Memory B cell (primary cell): ENCODE measurements at places on chromosomes 7 and 10.

DNA sequence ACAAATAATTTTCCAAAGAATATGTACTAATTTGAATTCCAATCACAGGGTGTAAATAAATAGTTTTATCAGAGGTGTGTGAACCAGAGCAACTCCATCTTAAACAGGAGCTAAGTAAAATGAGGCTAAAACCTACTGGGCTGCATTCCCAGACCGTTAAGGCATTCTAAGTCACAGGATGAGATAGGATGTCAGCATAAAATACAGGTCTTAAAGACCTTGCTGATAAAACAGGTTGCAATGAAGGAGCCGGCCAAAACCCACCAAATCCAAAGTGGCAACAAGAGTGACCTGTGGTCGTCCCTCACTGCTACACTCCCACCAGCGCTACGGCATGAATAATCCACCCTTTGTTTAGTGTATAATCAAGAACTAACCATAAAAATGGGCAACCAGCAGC is 291.7 kb upstream of the SEMA3D start:
- H3K36me3 ChIP-seq, result no peaks in the 10 kb centered on the region
- no peak overlapping the region for H3K27ac ChIP-seq
- no peak overlapping the region for H3K4me3 ChIP-seq

DNA sequence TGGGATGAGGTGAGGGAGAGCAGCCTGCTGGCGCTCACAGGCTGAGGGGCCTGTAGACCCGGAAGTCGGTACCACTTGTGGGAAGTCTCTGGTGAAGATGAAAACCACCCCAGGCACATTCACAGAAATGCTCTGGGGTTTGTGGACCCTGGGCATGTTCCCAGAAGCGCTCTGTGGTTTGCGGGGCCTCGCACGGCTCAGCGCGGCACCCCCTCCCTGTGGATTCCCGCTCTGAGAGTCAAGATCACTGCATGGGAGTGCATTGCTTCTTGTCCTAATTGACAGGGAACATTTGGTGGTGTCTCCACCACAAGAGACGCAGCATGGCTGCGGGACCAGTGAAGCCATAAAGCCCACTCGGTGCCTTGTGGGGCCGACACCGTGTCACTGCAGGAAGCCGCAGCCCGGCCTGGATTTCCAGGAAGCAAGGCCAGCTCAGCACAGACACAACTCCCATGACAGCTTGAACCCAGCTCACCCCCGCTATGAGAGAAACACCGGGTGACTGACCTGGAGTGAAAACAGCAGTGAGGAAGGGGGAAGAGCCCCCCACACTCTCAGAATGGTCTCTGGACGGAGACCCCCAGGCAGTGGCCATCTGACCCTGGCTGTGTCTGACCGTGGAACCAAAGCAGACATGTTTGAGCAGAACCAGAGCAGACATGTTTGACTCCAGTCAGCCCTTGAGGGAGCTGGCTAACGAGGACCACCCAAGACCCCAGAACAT is 157.2 kb downstream of the PTPRN2 start:
- no peak for DNase-seq
- H3K36me3 ChIP-seq, result no peaks in the 10 kb centered on the region
- H3K27ac ChIP-seq, result no peak overlapping the region
- H3K4me3 ChIP-seq, result no peak overlapping the region
- peaks cover 2% of the 10 kb centered on the region for H3K27me3 ChIP-seq

GRCh38 chr10:55550236-55550635 is 749.2 kb upstream of the PCDH15 start:
- no peaks in the 10 kb centered on the region for H3K27me3 ChIP-seq
- H3K27ac ChIP-seq, result no peak overlapping the region
- no peaks in the 10 kb centered on the region for H3K4me1 ChIP-seq

DNA sequence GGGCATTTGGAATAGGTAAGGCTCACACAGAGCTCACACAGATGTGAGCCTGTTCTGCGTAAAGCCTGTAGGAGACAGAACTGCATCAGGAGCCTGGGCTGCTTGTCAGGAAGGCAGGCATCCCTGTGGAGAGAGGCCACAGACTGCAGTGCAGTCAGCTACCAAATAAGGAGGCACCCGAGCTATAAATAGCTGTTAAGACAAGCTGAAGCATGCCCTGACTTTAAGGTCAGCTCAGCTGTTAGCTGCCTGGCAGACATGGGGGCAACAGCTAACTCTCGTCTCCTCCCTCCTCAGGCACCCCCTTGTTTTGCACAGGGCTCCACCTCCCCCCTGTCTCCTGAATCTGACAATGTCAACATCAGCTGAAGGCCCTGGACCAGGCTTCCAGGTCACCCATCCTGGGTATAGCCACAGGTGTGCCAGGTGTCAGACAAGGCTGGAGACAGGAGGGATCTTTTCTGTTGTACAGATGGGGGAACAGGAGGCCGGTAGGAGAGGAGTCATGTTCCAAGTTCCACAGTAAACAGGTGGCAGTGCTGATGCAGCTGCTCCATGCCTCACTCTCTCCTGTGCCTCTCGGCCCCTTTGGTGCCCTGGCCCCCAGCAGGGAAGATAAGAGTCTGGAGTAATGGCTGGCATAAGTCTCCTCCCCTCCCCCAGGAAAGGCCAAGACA is 27.6 kb upstream of the MKRN1 start:
- no peak overlapping the region for H3K27ac ChIP-seq
- no peaks in the 10 kb centered on the region for H3K4me1 ChIP-seq
- DNase-seq, result no peak
- H3K36me3 ChIP-seq, result no peaks in the 10 kb centered on the region

DNA sequence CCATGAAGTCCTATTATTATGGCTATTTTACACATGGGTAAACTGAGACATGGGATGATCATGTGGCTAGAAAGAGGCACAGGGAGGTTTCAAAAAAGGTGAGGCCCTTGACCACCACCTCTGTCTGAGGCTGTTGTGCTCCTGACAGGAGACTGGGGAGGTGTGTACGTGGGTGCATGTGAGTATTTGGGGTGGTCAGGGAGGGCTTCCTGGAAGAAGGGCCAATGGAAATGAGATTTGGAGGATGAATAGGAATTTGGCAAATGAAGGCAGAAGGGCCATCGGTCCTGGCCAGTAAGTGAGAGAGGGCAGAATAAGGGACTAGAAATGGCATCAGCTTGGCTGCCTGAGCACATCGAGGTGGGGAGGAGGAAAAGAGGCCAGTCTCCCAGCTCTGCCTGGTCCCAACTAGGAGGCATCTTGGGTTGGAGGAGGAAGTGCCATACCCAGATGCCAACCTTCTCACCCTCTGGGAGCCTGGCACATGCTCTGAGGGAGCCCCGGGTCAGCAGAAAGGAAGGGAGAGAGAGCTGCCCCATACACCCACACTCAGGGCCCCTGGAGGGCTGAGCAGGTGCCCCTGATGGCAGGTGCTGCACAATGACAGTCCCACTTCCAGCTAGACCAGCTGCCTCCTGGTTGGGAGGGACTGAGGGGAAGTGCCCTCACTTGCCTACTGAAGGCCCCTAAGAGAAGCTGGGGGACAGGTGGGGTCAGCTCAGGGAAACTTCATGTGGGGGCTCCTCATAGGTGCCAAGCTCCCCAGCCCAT is 47.7 kb downstream of the CDH23 start:
- no peak for DNase-seq
- no peak overlapping the region for H3K4me3 ChIP-seq
- H3K4me1 ChIP-seq, result no peaks in the 10 kb centered on the region
- H3K36me3 ChIP-seq, result no peaks in the 10 kb centered on the region
- H3K27ac ChIP-seq, result no peak overlapping the region

DNA sequence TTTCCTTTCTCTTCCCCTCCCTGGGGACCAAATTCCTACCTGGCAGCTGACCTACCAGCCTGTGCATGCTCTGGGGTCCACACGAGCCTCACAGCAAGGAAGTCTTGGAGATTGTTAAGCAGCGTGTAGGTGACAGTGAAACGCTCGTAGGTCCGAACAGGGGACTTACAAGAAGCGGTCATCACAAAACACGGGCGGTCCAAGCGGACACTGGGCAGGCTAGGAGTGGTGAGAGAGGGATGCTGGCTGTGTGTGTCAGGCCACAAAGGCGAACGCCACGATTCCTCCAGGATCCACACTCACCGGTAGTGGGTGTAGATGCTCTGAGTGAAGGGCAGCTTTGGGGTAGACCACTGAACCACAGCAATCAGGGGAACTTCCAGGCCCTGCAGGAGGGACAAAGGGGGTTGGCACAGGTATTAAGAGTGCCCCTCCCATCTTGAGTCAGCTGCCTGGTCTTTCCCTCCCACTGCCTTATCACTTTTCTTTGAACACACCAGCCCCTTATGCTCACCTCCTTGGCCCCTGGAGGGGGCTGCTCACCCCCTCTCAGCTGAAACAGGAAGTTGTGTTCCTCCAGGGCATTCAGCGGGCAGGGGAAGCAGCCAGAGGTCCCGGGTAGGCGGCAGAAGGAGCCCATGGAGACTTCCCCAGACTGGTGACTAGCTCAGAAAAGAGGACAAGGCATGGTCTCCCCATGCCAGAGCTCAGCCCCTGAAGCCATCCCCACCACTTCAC is 2.0 kb downstream of the TRAPPC14 start:
- peak overlapping the region; percentile 81 for H3K4me3 ChIP-seq
- DNase-seq, result no peak
- H3K27ac ChIP-seq, result peak overlapping the region; percentile 88
- H3K4me1 ChIP-seq, result peaks cover 25% of the 10 kb centered on the region
- H3K36me3 ChIP-seq, result peaks cover 15% of the 10 kb centered on the region
- no peaks in the 10 kb centered on the region for H3K27me3 ChIP-seq

GRCh38 chr10:88108115-88108610 is 244.7 kb downstream of the PTEN start:
- H3K27me3 ChIP-seq, result no peaks in the 10 kb centered on the region
- no peaks in the 10 kb centered on the region for H3K36me3 ChIP-seq
- H3K4me3 ChIP-seq, result peak overlapping the region; percentile 1
- DNase-seq, result peak; percentile 51

DNA sequence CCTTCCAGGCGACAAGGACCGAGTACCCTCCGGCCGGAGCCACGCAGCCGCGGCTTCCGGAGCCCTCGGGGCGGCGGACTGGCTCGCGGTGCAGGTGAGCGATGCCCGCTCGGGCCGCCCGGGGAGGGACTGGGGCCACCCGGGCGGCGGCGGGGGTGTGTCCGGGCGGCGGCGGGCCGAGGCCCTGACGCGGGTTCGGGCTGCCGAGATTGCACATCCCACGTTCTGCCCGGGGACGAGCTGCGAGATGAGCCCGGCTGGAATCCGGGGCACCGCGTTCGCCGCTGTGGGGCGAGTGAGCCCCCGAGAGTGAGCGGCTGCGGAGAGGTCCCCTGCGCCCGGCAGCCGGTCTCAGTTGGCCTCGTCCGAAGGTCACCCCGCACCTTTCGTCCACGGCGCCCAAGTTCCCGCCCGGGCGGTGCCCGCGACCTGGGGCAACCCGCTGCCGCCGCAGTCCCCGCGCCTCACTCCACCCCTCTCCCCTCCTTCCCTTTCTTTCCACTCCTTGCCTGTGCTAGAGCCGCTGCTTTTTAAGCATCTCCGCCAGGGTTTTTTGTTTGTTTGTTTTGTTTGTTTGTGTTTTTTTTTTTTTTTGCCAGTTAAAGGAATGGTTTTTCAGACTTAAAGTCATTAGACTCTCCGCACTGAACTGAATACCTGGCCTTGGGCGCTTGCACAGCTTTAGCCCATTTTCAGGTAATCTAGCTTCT is 515 bp downstream of the RALA start:
- H3K36me3 ChIP-seq, result peaks cover 2% of the 10 kb centered on the region
- no peak for DNase-seq
- H3K4me1 ChIP-seq, result peaks cover 36% of the 10 kb centered on the region

DNA sequence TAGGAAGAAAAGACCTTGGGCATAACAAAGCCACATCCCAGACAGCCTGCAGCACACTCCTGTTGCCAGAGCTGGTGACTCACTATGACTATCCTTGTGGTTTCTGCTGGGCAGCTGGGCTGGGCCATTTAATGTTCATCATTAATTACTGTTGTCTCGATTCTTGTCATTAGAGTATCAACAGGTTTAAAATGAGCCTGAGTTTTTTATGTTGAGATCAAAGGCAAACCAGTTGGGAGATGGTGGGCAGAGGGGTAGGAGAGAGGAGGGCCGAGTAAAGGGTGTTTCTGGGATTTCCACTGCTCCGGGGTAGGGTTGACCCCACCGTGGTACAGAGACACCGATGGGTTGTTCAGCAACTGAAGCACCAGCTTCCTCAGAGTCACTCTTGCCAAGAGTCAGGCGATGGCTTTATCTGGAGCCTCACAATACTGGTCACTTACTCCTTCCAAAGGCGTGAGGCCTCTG is 128.7 kb upstream of the LYZL1 start:
- H3K4me1 ChIP-seq, result no peaks in the 10 kb centered on the region
- no peak for DNase-seq
- no peaks in the 10 kb centered on the region for H3K27me3 ChIP-seq

- peaks cover 3% of the 10 kb centered on the region for H3K27me3 ChIP-seq
- H3K36me3 ChIP-seq, result peaks cover 2% of the 10 kb centered on the region
- no peak overlapping the region for H3K4me3 ChIP-seq
- no peak for DNase-seq
- no peaks in the 10 kb centered on the region for H3K4me1 ChIP-seq
These were observed 87.5 kb downstream of the ANKRD7 start for GRCh38 chr7:118312051-118312450.

GRCh38 chr10:126016156-126016805 is 119.9 kb downstream of the FANK1 start:
- H3K27ac ChIP-seq, result no peak overlapping the region
- peaks cover 1% of the 10 kb centered on the region for H3K36me3 ChIP-seq
- H3K4me1 ChIP-seq, result peaks cover 8% of the 10 kb centered on the region
- no peak for DNase-seq

DNA sequence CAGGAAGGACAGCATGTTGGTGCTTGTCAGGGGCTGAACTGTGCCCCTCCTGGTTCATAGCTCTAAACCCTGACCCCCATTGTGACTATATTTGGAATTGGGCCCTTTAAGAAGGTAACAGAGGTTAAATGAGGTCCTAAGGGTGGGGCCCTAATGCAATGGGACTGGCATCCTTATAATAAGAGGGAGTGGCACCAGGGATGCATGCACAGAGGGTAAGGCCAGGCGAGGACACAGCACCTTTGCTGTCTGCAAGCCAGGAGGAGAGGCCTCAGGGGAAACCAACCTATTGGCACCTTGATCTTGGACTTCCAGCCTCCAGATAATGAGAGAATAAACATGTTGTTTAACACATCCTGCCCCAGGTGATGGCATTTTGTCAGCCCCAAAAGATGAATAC is 61.3 kb upstream of the EBF3 start:
- H3K4me3 ChIP-seq, result no peak overlapping the region
- no peaks in the 10 kb centered on the region for H3K4me1 ChIP-seq
- H3K27me3 ChIP-seq, result peaks cover 5% of the 10 kb centered on the region
- H3K36me3 ChIP-seq, result no peaks in the 10 kb centered on the region

DNA sequence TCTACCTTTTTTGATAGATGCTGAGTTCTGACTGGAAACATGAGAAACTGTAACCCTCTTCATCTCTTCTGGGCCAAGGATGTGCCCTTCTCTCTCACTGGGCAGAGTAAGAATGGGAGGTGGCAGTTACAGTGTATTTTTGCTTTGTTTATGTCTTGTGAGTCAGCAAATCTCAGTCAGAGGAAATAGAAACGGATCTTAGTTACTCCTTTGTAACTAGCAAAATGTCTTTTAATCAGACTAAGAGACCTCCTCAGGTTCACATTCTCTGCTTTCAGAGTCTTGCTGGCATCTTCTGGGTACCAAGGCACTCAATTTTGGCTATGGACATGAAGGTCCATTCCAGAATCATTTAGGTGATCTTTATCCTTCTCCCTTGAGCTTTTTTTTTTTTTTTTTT is 70.9 kb downstream of the HHEX start:
- DNase-seq, result no peak
- no peaks in the 10 kb centered on the region for H3K27me3 ChIP-seq
- H3K36me3 ChIP-seq, result no peaks in the 10 kb centered on the region
- H3K4me1 ChIP-seq, result peaks cover 36% of the 10 kb centered on the region
- no peak overlapping the region for H3K27ac ChIP-seq
